Stimulated activated CD8-positive, alpha-beta memory T cell treated with anti-CD3 and anti-CD28 coated beads, Interleukin-7, amount 100 ng/mL, for 24 hours (primary cell): ENCODE measurements at places on chromosomes 16 and 17.

DNA sequence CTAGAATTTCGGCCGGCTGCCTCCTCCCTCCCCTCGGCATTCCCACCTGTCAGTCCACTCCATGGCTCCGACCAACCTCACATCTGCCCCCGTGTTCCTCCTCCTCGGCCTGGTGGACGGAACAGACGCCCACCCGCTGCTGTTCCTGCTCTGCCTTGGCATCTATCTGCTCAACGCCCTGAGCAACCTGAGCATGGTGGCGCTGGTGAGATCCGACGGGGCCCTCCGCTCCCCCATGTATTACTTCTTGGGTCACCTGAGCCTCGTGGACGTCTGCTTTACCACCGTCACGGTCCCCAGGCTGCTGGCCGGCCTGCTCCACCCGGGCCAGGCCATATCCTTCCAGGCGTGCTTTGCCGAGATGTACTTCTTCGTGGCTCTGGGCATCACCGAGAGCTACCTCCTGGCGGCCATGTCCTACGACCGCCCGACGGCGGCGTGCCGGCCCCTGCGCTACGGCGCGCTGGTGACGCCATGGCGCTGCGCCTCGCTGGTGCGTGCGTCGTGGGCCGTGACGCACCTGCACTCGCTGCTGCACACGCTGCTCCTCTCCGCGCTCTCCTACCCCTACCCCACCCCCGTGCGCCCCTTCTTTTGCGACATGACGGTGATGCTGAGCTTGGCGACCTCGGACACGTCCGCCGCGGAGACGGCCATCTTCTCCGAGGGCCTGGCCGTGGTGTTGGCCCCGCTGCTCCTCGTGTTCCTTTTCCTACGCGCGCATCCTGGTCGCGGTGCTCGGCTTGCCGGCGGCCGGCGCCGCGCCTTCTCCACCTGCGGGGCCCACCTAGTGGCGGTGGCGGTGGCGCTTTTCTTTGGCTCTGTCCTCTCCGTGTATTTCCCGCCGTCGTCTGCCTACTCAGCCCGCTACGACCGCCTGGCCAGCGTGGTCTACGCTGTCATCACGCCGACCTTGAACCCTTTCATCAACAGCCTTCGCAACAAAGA is at the start of gene OR3A2:
TSS of gene OR3A2 (minus strand) at position 440 of the 948 bp plus-strand sequence.
- no peak for DNase-seq

- no peak for DNase-seq
Measured at GRCh38 chr16:82396509-82396908, 226.5 kb upstream of the MPHOSPH6 start.

DNA sequence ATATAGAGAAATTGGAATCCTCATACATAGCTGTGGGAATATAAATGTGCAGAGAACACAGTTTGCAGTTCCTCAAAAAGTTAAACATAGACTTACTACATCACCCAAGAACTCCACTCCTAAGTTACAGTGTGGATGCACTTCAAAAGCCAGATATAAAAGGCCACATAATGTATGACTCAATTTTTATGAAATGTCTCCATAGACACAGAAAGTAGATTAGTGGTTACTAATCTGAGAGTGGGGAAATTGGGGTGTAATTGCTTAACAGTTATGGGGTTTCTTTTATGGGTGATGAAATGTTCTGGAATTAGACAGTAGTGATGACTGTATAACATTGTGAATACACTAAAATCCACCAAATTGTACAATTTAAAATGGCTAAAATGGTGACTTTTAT is 60.9 kb downstream of the CACNG1 start:
- DNase-seq: no peak

DNA sequence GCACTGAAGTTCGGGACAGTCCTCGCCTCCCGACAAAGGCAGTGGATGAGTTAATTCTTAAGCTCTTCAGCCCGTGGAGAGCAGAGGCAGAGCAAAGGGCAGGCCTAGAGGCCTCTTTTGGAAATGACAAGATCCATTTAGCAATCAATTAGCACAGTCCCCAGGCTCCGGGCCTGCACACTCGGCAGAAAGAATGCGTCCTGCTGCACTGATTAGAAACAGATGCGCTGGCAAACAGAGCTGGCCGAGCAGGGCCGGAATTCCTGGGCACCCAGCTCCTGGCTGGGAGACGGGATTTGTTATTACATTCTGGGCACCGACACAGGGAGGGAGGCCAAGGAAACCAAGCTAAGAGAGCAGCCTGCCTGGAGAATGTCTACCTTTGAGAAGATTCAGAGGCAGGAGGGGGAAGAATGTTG is 162.9 kb downstream of the COPRS start:
- DNase-seq: no peak

GRCh38 chr17:76683921-76684745 is 26.6 kb downstream of the MXRA7 start:
- DNase-seq: no peak

DNA sequence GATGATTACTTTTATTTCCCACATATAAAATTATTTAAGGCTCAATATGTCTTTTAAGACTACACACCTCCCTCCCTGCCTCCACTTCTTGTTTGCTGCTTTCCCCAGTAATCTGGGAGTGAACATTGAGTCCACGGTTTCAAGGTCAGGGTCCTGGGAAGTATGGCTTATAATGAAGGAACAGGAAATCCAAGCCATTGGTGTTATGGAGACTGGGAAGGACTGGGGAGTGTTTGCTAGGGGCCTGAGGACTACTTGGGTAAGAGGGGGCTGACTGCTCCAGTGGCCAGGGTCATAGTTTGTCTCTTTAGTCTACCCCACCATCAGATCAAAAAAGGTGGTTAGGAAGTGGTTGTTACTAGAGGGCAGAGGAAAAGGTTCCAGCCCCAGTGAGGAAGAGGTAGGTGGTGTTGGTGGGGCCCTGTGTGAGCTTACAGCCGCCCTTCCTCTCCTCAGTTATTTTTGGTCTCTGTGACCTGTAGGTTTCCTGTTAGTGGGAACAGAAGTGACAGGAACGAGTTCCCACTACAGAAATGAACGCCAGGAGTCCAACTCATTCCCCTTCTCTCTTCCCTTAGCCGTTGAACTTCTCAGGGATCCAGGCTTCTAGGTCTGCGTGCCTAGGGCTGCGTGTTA is 742 bp upstream of the SLC16A13 start:
- no peak for DNase-seq

DNA sequence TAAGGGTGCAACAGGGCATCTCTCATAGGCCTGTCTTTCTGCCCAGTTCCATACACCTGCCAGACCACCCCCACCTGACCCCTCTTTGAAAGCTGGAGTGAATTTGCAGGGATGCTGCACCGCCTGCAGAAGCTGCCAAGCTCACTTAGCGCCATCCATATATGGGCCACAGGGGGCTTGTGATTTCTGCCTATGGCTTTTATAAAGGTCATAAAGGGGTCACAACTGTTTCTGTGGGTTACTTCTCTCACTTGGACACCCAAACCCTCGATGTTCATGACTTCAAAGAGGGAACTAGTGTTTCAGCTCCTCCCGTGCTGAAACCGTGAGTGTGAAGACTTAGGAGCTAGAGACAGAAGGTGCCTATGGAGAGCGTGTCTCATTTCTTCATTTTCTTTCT is 23.9 kb upstream of the MEAK7 start:
- no peak for DNase-seq

DNA sequence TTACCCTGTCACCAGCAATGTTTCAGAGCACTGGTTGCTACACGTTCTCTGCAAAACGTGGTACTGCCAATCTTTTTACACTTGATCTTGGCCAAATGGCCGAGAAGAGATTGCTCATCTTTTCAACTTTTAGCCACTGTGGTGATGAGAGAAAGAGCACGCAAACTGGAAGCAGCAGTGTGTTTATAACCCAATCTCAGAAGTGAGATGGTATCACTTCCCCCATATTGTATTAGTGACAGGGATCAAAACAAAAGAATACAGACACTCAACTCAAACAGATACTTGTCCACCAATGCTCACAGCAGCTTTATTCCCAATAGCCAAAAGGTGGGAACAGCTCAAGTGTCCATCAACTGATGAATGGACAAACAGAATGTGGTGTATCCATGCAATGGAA is 72.1 kb upstream of the FA2H start:
- no peak for DNase-seq
